ENCODE measurements at places on chromosomes 6 and 20.

GRCh38 chr20:35462351-35462750 is 7.0 kb downstream of the CEP250 start:
- peak; percentile 95 for DNase-seq

GRCh38 chr20:58842276-58842675 is 8.4 kb downstream of the GNAS-AS1 start:
- DNase-seq: no peak

DNA sequence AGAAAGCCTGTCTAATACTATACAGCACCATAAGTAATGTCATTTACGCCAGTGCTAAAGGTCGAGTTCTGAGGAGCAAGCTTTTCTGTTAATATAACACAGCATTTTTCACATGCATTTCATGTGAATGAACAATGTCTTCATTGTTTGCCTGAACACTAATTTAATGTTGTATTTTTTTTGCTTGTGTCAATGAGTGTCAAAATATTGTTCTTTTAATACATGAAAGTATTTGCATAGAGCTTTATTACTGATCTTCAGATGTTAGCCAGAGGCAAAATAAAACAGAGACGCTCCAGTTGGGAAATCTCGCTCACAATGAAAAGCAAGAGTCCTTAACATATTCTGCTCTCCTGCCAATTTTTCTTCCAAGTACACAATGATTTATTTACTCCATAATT is 151.8 kb downstream of the FOXC1 start:
- no peak for DNase-seq

- no peak for DNase-seq
Measured at GRCh38 chr6:121522265-121522664, 86.8 kb downstream of the GJA1 start.

- no peak for DNase-seq
Measured at GRCh38 chr6:146281651-146282362, 252.9 kb downstream of the GRM1 start.

GRCh38 chr6:108482559-108482958 is 78.2 kb upstream of the FOXO3 start:
- DNase-seq: no peak

DNA sequence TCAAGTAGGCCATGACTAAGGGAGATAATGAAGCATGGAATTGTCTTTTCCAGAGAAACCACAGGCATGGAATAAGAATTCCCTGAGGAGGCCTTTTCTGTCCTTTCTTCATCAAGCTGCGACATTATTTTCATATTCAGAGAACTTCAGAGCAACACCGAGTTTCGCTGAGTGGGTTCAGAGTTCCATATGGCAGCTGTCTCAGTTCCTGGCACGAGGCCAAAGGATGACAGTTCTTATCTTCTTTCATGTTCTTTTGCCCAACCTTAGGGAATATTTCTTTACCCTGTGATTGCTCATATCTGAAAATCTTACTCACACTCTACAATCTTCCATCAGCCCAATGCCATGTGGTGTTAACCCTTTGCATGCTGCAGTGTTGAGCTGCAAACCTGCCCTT is 135.3 kb upstream of the BMP2 start:
- DNase-seq: peak; percentile 5

DNA sequence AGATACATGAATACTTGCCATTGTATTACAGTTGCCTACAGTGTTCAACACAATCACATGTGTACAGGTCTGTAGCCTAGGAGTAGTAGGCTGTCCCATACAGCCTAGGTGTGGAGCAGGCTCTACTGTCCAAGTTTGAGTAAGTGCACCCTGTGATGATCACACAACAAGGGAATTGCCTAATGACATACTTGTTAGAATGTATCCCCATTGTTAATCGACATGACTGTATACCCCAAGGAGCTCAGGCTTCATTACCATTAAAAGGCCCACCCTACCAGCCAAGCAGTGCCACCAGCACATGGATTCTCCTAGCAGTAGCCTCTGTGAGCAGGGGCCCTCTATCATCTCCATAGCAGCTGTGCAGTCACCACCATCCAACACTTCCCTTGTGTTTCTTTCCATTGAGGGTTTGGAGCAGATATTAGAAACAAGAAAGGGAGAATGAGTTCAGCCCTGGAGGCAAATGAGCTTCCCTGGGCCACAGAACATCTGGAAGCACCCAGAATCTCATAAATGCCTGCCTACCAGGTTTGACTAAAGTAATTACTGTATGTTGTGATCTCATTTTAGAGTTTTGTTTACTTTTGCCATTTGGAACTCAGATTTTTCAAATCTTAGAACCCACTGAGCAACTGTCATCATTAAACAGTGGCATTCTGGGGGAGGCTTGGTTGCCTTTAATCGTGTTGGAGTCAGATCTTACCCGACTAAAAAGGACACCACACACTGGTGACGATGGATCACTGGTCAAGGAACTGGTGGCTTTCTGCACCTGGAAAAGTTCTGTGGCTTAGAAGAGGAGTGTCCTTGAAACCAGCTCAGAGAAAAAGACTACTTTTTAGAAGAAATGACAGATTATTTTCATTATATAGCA is 104.9 kb downstream of the TULP4 start:
- DNase-seq: no peak

DNA sequence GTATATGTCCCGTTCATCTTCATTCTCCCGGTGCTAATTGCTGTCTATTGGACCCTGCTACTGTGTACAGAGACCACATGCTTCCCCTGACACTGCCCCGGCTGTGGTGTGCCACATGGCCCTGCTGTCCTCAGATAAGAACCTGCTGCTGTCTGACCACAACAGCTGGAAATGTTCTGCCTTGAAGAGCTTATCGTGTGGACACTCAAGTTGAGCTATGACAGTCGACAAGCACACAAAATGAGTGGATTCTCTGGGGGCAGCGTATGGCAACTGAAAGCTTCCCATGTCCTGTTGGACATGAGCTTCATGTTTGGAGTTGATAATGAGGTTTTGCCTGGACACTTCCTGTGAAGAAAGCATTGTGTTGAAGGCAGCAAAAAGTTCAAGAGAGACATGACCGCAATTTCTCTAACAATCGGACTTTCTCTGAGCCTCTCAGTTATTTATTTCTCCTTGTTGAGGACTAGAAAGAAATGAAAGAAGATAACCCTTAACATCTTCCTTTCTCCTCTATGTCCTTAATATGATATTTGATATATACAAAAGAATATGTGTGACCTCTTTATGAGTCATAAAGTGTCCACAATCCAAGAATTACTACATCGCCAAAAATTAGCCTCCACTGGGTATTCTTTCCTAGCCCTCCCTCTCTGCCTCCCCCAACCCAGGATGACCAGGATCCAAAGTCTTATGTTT is 187.1 kb upstream of the TCF21 start:
- DNase-seq: peak; percentile 96

DNA sequence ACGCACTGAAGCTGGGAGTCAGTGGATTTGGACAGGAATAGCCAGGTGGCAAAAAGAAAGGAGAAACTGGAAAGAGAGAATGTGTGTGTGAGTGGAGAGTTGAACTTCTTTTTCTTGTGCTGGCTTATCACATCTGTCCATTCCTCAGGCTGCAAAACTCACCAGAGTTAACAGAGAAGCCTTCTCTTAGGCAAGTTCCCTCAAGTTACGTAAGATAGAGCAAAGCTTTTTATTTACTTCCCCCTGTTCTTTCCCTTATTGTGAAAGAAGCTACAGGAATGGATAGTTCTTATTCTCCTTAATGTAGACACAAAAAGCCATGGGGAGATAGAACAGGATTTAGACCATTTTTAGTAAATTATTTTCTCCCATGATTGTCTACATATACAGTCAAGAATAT is 188.6 kb downstream of the BMP2 start:
- no peak for DNase-seq

- DNase-seq: peak; percentile 17
Measured at GRCh38 chr20:23061734-23062561, 12.5 kb upstream of the THBD start.

DNA sequence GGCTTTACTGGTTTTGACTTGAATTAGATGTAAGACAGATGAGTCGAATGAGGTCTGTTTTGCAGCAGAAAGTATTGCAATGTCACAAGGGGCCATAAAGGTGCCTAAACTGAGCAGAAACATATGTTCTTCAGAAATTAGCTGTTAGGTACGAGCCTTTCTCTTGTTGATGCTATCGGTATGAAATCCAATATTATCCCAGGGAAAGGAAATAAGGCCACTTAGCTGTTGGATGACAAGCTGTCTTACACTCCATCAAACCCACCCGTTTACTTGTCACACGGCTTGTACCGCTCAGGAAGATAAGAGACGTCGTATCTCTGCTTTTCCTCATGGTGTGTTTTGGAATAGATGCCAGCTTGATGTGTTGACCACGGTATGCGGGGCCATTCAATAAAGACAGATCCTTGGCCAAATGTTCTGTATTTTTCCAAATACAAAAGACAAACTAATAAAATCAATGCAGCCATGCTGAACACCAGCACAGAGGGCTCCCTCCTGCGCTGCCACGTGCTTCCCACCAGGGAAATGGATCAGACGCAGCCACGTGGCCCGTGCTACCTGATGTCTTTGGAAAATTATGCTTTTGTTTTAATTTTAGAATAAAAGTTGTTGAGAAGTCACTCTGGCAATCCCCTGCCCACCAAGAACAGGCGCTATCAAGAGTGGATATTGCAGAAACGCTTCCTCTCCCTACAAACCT is 255.9 kb upstream of the SULF2 start:
- DNase-seq: no peak

- no peak for DNase-seq
Measured at GRCh38 chr6:116253188-116253504, 729 bp downstream of the TSPYL4 start.

- no peak for DNase-seq
Measured at GRCh38 chr6:45527210-45527609, 149.5 kb upstream of the SUPT3H start.

Measured in hematopoietic multipotent progenitor cell treated with erythropoietin and hydrocortisone succinate and interleukin-3 and kit ligand, for 8 days (in vitro differentiated cells).